Testis (tissue), 5 donors: ENCODE measurements at places on chromosomes 7 and 10.

GRCh38 chr7:141575654-141576448, 24.6 kb downstream of the AGK start:
- DNase-seq: no peak

DNA sequence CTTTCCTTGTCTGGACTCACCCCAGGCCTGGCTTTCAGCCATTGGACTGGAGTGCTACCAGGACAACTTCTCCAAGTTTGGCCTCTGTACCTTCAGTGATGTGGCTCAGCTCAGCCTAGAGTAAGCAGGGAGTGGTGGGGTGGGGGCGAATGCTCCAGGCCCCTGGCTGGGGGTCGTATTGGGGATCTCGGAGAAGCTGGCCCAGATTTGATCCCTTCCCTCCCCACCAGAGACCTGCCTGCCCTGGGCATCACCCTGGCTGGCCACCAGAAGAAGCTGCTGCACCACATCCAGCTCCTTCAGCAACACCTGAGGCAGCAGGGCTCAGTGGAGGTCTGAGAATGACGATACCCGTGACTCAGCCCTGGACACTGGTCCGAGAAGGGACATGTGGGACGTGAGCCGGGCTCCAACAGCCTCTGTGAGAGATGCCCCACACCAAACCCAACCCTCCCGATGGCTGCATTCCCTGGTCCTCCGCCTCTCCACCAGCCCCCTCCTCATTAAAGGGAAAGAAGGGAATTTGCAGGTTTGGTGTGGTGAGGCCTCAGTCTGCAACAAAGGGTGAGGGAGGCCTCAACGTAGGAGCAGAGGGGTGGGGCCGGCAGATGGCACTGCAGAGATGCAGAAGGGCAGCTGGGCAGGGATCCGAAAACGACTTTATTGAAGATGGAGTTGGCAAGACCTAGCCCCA, 14.8 kb downstream of the TRPV6 start:
- DNase-seq: peak; percentile 7

- DNase-seq: no peak
These were observed 290.0 kb downstream of the RNLS start for GRCh38 chr10:88293073-88293472.

GRCh38 chr10:26199841-26200240, 16.7 kb upstream of the GAD2 start:
- DNase-seq: no peak

- no peak for DNase-seq
These were observed 568.8 kb upstream of the FOXK1 start for GRCh38 chr7:4113271-4113670.

GRCh38 chr7:106583100-106583499, 77.9 kb downstream of the CCDC71L start:
- DNase-seq: no peak

GRCh38 chr10:125128397-125129075, 31.8 kb downstream of the CTBP2 start:
- DNase-seq: no peak

- peak; percentile 30 for DNase-seq
These were observed at the start of gene SCIN for GRCh38 chr7:12570534-12571461. TSS of gene SCIN (plus strand) at chr7:12570720. CDS start at chr7:12570787, 67 bp downstream.

DNA sequence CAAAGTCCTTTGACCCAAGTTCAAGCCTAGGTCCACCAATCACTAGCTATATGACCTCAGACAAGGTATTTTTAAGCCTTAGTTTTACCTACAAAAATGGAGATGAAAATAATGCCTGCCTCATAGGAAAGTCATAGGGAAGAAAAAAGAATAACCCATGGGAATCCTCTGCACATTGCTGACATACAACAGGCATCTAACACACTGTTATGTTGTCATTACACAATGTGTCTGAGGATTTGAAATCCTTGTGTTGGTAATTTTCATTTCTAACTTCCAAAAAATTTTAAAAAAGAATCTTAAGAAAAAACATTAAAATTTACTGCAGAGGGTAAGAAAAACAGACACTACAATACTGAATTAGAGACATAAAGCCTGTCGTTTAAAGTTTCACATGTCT, 5.7 kb downstream of the ANK3 start:
- DNase-seq: no peak

DNA sequence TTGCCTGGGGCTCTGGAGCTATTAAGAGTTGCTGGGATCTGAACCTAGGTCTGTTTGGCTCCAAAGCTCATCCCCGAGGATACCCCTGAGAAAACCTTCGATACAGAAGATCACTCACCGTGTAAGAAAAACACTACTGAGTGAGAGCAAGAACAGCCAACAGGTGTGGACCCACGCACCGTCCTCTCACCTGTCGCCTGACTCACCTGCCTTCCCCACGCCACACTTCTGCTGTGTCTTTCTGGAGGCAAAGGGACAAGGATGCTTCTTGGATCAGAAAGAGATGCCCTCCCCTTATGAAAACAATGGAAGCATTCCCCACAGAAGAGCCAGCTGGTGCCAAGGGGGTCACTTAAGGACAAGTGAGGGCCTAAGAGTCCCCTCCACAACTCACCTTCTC, 46.7 kb downstream of the COL13A1 start:
- DNase-seq: no peak

DNA sequence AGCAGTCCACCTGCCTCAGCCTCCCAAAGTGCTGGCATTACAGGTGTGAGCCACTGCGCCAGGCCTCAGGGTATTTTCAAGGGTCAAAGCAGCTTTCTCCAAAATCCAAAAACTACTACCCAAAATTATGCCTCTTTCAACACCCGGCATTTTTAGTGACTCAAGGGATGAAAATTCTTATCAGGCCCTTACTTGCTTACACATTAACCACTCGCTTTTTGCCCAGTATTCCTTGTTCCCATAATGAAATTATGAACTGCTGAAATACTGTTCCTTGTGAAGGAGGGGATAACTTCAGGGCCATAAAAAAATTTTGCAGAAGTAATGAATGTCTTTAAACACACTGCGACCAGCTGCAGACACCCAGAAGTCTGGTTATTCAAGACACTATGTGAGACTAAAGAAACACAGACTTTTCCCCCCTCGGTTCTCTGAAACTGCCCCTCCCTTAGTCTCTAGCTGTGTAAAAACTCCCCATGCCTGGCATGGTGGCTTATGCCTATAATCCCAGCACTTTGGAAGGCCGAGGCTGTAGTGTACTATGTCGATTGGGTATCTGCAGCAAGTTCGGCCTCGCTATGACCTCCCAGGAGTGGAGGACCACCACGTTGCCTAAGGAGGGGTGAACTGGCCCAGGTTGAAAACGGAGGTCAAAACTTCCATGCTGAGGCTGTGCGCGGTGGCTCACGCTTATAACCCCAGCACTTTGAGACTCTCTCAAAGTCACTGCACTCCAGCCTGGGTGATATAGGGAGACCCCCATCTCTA, 12.0 kb downstream of the FXYD4 start:
- DNase-seq: no peak

DNA sequence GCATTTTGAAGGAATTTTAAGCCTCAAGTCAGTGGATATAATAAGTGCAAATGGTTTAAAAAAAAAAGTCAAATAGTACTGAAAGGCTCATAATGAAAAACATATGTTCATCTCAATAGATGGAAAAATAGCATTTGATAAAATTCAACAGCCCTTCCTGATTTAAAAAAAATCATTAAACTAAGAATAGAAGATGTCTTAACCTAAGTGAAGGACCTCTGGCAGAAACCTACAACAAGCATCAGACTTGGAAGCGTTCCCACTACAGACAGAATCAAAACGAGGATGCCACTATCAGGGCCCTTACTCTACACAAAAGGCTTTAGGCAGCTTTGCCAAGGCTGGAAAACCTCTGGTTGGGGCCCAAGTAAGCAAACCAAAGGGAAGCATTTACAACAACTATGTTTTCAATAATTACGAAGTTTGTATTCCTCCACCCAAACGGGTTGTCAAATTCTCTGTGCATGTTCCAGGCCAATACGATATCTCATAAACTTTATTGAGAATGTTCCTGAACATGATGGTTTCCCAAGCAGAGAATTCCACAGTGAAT, 45.1 kb downstream of the CYTH3 start:
- peak; percentile 56 for DNase-seq

GRCh38 chr7:71558806-71559613, 427.1 kb downstream of the GALNT17 start:
- no peak for DNase-seq
